ENCODE measurements at places on chromosomes 6 and 20.

- no peak for DNase-seq
Observed at GRCh38 chr6:34547701-34548644, 8.2 kb downstream of the SPDEF start.

- DNase-seq = no peak
Observed at GRCh38 chr20:58523072-58523970, 8.1 kb upstream of the APCDD1L start.

- no peak for DNase-seq
Observed at GRCh38 chr6:6386010-6386409, 65.5 kb upstream of the F13A1 start.

DNA sequence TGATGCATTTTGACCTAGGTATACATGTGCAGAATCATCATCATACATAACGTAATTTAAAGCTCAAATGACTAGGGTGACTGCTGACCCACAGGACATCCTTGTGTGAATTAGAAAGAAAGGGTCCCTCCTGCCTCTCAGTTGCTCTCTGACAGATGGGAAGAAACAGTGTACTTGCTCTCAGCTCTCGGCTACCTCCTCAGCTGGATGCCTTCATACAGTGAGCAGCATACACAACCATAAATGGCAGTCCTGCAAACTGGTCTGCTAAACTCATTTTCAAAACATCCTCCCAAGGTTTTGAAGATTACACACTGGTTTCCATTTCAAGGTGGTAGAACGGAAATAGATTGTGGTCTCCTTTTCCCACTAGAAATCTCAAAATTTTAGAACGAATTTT, 26.3 kb downstream of the FILIP1 start:
- no peak for DNase-seq

GRCh38 chr6:19324376-19324775, 512.8 kb upstream of the ID4 start:
- no peak for DNase-seq

- peak; percentile 38 for DNase-seq
Observed at GRCh38 chr6:1770435-1770843, 160.7 kb downstream of the FOXC1 start.

- DNase-seq = no peak
Observed at GRCh38 chr20:56733967-56734366, 104.9 kb downstream of the TFAP2C start.

DNA sequence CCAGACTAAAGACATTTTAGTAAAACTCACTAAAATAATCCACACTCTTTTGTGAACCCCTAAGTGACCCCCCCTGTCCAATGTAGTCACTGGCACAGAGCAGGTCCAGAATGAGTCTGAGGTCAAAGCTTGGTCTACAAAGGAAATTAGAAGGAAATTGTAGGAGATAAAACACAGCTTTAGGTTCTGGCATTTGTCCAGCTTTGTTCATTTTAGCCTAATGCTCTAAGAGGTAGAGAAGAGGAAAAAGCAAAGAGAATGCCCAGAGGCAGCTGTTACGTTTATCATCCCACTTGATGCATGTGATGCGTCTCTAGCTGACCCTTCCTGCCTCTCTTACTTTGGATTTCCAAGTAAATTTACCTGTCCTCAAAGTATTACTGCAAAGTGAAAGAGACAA, 62.5 kb downstream of the CNKSR3 start:
- DNase-seq = no peak

DNA sequence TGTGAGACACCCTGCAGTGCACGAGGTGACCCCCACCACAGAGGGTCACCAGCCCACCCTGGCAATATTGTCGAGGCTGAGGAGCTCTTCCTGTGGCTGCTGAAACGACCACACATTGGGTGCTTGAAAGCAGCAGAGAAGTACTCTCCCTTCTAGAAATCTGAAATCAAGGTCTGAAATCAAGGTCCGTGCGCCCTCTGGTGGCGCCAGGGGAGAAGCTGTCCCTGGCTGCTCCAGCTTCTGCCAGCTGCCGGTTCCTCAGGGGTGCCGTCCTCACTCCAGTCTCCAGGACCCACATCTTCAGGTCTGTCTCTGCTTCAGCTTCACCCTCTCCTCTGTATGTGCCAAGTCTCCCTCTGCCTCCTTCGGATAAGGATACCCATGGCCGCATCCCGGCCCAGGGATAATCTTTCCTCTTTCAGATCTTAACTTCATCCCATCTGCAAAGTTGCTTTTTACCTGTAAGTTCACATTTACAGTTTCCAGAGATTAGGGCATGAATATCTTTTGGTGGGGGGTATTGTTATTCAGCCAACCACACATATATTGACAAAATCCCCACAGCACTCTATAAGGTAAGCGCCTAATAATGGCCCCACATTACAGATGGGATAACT, 108.3 kb upstream of the PHACTR3 start:
- peak; percentile 50 for DNase-seq

GRCh38 chr20:8082989-8083388, 49.1 kb upstream of the PLCB1 start:
- DNase-seq = no peak

DNA sequence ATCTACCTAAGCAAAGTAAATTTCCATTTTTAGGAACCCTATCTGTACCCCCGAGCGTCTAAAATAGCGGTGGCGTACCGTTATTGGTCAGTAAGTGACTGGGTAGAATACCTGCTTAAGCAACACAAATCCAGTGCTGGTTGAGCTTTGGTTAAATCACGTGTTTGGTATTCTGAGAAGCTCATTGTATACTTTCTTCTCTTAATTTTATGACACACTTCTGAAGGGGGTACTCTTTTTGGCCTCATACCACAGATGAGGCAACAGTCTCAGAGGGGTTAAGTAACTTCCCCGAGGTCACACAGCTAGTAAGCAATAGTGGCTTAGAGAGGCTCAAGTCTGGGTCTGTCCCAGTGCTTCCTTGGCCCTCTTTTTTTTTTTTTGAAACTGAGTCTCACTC, 151.2 kb downstream of the TFAP2C start:
- no peak for DNase-seq

DNA sequence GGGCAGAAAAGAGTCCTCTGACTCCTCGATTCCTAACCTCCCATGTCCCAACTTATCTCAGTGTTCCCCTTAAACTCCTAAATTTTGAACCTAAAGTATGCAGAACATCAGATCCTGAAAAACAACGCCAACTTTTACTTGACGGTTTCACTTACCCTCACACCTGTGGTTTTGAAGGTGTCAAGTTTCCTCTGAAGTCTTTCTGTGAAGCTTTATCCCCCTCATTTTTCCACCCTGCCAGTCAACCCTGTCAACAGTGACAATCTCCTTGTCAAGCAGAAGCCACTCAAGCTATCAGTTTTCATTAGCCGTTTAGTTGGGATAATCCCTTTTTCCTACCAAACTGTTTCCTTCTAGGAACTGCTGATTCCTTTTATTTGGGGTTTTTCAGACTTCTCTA, 245.4 kb upstream of the PREP start:
- no peak for DNase-seq

DNA sequence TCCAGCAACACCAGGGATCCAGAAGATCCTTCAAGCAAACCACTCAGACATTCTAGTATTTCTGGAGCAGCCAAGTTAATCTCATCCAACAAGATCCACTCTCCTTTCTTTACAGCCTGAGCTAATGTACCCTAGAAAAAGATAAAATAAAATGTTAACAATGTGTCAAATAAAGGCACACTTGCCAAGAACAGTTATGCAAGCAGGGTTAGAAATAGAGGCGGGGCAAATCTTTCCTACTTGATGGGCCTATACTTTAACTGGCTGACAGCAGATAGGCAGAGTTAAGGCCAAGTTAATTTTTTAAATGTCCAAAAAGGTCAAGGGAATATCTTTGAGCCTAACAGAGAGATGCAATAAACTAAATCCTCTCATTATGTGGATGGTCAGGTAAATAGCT, 60.8 kb downstream of the MDN1 start:
- DNase-seq = no peak

DNA sequence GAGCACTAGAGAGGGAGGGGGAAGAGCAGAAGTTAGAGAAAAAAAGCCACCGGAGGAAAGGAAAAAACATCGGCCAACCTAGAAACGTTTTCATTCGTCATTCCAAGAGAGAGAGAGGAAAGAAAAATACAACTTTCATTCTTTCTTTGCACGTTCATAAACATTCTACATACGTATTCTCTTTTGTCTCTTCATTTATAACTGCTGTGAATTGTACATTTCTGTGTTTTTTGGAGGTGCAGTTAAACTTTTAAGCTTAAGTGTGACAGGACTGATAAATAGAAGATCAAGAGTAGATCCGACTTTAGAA, 2.0 kb downstream of the ID4 start:
- DNase-seq = no peak

- DNase-seq = no peak
Observed at GRCh38 chr6:80029470-80029869, 25.0 kb downstream of the TTK start.

DNA sequence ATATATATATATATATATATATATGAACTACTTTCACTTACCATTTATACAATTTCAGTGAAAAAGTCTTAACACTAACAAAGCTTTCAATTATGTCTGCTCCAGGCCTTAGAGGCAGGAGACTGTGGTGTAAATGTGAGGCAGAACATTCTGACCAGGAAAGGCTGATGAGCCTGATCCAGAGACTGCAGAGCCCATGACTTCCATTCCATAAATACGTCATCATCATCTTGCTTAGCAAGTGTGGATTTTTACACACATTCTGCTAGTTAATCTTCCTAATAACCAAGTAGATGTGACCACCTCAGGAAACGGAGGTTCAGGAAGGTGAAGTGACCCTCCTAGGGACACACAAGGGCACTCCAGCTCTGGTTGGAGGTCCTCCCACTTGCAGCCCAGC, 14.9 kb downstream of the TRERF1 start:
- DNase-seq = no peak

GRCh38 chr6:138593909-138594757, 94.8 kb upstream of the NHSL1 start:
- DNase-seq = no peak

DNA sequence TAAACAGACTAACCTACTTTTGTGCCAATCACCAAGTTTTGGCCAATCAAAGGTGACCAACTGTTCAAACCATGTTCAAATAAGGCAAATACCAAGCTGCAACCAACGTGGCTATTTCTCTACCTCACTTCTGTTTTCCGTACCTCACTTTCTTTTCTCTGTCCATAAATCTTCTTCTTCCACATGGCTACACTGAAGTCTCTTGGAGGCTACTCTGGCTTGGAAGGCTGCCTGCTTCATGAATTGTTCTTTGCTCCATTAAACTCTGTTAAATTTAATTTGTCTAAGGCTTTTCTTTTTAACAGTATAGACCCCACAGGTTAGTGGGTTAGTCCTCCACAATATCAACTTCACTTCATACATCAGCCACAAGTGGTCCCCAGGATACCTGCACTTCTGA, 58.8 kb downstream of the MKKS start:
- DNase-seq = no peak

DNA sequence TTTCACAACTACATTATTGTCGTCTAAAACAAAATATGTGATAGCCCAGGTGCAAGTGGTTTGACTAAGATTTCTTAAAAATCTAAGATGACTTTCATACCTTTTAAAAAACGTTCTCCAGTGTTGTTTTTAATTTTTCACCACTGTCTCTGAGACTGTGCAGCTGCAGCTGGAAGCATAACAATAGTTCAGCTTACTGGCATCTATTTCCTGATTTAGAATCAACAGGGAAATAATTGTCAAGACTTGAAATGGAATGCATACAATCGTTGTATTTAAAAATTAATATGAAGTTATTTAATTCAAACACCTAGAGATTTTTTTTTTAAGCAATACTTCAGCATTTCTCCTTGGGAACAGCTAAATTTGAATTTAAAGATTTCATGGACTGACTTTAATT, 982.0 kb upstream of the EPHA7 start:
- no peak for DNase-seq

GRCh38 chr6:48475275-48475674, 364.3 kb upstream of the PTCHD4 start:
- DNase-seq = no peak

- DNase-seq = no peak
Observed at GRCh38 chr6:25363427-25363826, 84.3 kb downstream of the CARMIL1 start.

GRCh38 chr6:34610819-34611477, 54.8 kb upstream of the SPDEF start:
- DNase-seq = no peak

DNA sequence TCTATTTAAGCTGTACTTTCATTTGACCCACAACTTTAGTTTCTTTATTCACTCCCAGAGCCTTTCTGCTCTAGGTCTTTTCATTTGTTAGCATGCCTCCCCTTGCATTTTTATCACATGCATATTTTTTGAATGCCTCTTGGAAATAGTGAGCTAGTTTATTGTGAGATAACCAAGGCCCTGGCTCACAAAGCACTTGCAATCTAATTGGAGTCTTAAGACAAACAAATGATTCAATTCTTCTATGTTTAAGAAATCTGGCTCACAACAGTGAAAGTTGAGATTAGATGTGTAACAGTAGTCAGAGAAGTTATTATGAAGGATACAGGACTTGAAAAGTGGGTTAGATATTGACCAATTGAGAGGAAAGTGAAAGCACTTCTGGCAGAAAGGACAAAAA, 173.4 kb downstream of the MOXD1 start:
- no peak for DNase-seq

GRCh38 chr20:58233393-58233792, 4.9 kb upstream of the ANKRD60 start:
- DNase-seq = no peak

DNA sequence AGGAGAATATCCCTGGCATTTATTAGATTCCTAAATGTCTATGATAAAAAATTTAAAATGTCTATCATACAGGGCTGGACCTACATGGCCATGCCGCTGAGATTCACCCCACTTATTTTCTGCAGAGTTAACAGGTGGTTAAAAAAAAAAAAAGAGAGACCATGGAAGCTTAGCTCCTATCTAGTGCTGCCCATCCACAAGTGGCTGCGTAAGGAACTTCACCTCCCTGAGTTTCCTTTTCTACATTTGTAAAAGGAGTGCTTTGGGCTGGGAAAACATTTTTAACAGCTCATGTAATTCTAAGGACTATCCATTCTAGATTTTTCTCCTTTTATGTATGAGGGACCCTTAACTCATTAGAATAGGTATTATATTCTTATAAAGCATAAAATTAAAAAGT, 534.1 kb downstream of the MMUT start:
- DNase-seq = no peak

- DNase-seq = no peak
Observed at GRCh38 chr6:43744931-43745727, 24.9 kb upstream of the VEGFA start.

- no peak for DNase-seq
Observed at GRCh38 chr6:102986086-102986485, 1592.6 kb downstream of the GRIK2 start.
